ENCODE measurements at places on chromosomes 5 and 9. TPM values are rescaled to one million over a fixed set of nuclear protein-coding genes. Genes with fewer than 3 reads are reported as not detected.

GRCh38 chr9:135254176-135255032 is 166.9 kb downstream of the OLFM1 start:
- DNase-seq, result peak; percentile 5
- no peaks in the 10 kb centered on the region for H3K4me1 ChIP-seq
- H3K27me3 ChIP-seq, result peaks cover 84% of the 10 kb centered on the region

DNA sequence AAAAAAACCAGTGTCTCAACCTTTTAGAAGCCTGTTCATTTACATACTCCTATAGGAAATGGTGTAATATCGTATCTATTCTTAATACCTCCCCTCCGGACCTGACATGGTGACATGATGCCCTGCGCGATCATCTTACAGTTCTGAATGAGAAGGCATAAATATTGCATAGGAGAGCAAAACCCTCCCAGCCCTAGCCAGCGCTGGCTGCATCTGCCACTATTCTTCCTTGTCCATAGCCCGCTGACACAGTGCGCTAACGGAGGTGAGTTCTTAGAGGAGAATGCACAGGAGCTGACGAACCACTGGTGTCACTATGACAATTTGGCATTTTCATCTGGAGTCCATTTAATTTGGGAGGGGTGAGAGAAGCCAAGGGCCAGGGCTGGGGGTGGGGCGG is 290.1 kb downstream of the EFNA5 start:
- H3K4me1 ChIP-seq, result peaks cover 12% of the 10 kb centered on the region
- H3K36me3 ChIP-seq, result no peaks in the 10 kb centered on the region
- H3K4me3 ChIP-seq, result no peak overlapping the region
- no peak overlapping the region for H3K27ac ChIP-seq
- no peaks in the 10 kb centered on the region for H3K27me3 ChIP-seq
- DNase-seq, result no peak

GRCh38 chr9:80948066-80948465 is 741.3 kb downstream of the TLE1 start:
- no peaks in the 10 kb centered on the region for H3K27me3 ChIP-seq
- DNase-seq, result no peak
- H3K4me1 ChIP-seq, result no peaks in the 10 kb centered on the region
- H3K27ac ChIP-seq, result no peak overlapping the region
- H3K4me3 ChIP-seq, result no peak overlapping the region

GRCh38 chr5:176816791-176817347 is 6.5 kb downstream of the UNC5A start:
- peaks cover 100% of the 10 kb centered on the region for H3K27me3 ChIP-seq
- DNase-seq, result no peak
- H3K4me1 ChIP-seq, result peaks cover 13% of the 10 kb centered on the region
- no peak overlapping the region for H3K27ac ChIP-seq

DNA sequence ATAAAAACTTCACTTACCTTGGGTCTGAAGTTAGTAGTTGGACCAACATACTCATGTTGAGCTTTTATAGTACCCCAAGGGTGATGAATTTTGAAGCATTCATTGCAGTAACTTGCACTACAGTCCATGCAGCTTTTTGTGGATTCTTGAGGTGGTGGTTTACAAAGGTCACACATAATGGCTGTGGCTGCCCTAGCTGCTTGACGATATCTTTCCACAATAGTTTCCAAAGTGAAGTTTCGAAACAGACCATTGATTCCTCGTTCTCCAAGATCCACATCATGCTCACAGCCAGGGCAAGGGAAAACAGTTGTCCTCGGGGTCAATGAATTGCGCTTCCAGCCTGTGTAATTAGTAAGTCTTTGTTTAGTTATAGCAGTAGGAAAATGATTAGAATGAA is 22.7 kb downstream of the TRIM36 start:
- no peaks in the 10 kb centered on the region for H3K36me3 ChIP-seq
- H3K4me3 ChIP-seq, result no peak overlapping the region
- no peak for DNase-seq
- no peak overlapping the region for H3K27ac ChIP-seq
- H3K27me3 ChIP-seq, result no peaks in the 10 kb centered on the region

DNA sequence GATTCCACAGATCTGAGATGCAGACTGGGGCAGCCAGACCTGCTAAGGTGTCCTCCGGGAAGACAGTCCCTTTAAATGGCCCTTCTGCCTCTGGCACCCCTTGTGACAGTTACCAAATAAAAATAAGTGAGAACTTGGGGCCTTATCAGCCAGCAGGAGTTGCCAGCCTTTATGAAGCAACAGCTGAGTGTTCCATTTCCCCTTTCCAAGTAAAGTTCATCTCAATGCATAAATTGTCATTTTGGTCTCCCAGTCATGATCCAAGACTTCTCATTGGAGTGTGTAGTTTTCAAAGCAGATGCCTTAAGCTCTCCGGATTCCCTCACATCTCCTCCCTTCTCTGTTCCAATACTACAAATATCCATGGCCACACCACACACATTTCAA is 4.1 kb downstream of the PTCH1 start:
- H3K27me3 ChIP-seq, result no peaks in the 10 kb centered on the region
- H3K27ac ChIP-seq, result peak overlapping the region; percentile 99
- peak overlapping the region; percentile 96 for H3K4me3 ChIP-seq
- peaks cover 61% of the 10 kb centered on the region for H3K4me1 ChIP-seq

DNA sequence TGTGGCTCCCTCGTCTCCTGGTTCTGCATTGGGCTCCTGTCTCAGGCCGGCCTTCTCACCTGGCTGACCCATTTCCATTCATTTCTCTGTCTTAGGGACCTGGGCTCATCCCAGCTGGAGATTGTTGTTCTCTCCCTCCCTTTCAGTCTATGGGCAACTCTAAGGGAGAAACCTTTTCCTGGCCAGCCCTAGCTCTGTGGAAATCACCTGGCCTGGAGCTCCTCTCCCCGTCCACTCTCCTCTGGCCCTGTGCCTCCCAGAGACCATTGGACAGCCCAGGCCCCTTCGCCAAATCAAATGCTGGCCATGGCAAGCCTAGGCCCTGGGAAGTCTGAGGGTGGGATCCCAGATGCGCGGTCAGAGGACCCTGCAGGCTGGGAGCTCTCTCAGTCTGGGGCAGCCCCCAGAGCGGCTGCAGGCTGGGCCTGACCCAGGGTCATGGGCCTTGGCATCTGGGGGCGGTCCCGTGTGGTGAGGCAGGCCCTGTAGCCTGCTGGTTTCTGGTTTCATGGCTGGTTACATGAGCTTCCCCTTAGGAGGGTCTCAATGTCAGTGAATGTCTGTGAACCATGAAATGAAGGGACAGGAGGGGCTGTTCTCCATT is 253.5 kb downstream of the AOPEP start:
- no peaks in the 10 kb centered on the region for H3K27me3 ChIP-seq
- DNase-seq, result no peak
- no peak overlapping the region for H3K4me3 ChIP-seq
- no peak overlapping the region for H3K27ac ChIP-seq
- H3K36me3 ChIP-seq, result no peaks in the 10 kb centered on the region

GRCh38 chr5:96771395-96771794 is 36.4 kb downstream of the ERAP1 start:
- H3K27me3 ChIP-seq, result no peaks in the 10 kb centered on the region
- H3K4me3 ChIP-seq, result no peak overlapping the region
- peak overlapping the region; percentile 8 for H3K27ac ChIP-seq
- H3K4me1 ChIP-seq, result peaks cover 13% of the 10 kb centered on the region
- no peak for DNase-seq

GRCh38 chr5:173572431-173573125 is 43.9 kb downstream of the BOD1 start:
- no peaks in the 10 kb centered on the region for H3K36me3 ChIP-seq
- H3K27ac ChIP-seq, result no peak overlapping the region
- no peak for DNase-seq

GLIPR2 gene
- 8.7 TPM for total RNA-seq

DNA sequence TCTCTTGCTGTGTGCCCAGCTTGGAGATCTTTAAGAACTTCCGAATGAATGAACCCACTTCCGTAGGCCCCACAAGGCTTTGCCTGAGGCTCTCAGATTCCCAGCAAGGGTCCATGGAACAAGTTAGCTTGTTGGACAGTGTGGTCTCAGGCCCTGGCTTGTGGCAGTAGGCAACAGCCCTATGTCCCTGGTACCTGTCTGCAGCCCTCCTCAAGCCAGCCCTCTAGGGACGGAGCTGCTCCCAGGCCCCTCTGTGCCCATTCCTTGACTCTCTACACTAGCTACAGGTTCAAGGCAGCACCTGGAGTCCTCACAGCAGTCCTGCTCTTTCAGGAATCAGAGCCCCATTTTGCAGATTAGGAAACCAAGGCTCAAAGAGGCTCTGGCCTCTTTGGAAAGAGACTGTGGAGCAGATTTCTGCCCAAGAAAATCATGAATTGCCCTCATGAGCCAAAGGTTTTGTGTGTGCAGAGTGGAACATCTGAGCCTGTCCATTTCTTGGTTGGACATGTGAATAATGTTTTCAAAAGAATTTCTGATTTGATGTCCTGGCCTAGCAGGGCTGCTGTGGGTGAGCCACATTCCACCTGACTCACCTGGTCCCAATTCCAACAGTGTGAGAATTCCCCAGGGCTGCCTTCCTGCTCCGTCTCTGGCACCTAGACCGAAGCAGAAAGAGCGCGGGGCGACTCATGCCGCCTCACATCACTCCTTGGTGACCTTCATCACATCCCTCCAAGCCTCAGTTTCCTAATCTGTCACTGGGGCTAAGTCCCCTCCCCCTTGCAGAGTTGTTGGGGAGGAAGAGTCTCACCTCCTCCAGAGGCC is 131.7 kb downstream of the BARX1 start:
- peaks cover 100% of the 10 kb centered on the region for H3K27me3 ChIP-seq
- no peak overlapping the region for H3K27ac ChIP-seq
- no peaks in the 10 kb centered on the region for H3K36me3 ChIP-seq
- peaks cover 12% of the 10 kb centered on the region for H3K4me1 ChIP-seq
- H3K4me3 ChIP-seq, result no peak overlapping the region

DNA sequence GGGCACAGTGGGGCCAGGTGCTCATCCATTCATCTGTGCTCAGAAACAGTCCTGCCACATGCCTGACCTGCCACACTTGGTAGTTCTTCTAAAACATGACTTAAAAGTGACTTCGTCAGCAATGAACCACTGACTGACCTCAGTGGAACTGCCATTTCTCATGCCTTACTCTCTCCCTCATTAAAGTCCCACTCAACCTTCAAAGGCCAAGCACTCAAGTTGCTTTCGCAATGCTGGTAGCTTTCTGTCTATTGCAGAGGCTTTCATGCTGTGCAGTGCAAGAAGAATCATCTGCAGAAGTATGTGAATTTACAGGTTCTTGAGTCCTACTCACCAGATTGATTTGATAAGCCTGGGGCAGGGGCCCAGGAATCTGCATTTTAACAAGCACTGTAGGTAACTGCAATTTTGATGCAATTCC is 23.9 kb downstream of the B4GALT1 start:
- DNase-seq, result no peak
- peaks cover 100% of the 10 kb centered on the region for H3K4me1 ChIP-seq
- no peak overlapping the region for H3K4me3 ChIP-seq
- no peaks in the 10 kb centered on the region for H3K27me3 ChIP-seq

TMEFF1 gene
- total RNA-seq, result not detected

DMRTA1 gene
- total RNA-seq, result 0.77 TPM

DNA sequence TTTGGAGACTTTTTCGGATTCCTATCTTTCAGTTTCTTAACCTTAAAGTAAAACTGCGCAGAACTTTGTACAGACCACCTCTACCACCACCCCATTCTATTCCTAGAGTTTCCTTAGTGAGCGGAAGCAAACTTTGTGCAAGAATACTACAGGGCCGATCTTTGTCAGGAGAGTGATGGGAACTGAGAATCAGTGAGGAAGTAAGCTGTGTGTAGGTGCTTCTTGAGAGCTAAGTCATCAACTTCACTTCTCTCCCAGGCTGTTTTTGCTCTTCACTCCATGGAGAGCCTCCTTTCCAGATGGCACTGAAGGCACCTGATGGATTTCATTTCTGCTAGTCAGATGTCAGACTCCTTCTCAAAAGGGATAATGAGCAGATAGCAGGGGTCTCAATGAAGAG is 127.3 kb downstream of the SPATA31D1 start:
- H3K4me3 ChIP-seq, result no peak overlapping the region
- DNase-seq, result no peak
- H3K4me1 ChIP-seq, result no peaks in the 10 kb centered on the region
- H3K27ac ChIP-seq, result no peak overlapping the region
- H3K27me3 ChIP-seq, result peaks cover 8% of the 10 kb centered on the region
- H3K36me3 ChIP-seq, result no peaks in the 10 kb centered on the region

GPRIN1 gene
- total RNA-seq, result 0.58 TPM

- H3K4me1 ChIP-seq, result no peaks in the 10 kb centered on the region
- H3K27ac ChIP-seq, result no peak overlapping the region
- DNase-seq, result no peak
- no peaks in the 10 kb centered on the region for H3K36me3 ChIP-seq
- no peak overlapping the region for H3K4me3 ChIP-seq
Measured at GRCh38 chr5:150235500-150235854, 45.6 kb downstream of the SLC6A7 start.

DNA sequence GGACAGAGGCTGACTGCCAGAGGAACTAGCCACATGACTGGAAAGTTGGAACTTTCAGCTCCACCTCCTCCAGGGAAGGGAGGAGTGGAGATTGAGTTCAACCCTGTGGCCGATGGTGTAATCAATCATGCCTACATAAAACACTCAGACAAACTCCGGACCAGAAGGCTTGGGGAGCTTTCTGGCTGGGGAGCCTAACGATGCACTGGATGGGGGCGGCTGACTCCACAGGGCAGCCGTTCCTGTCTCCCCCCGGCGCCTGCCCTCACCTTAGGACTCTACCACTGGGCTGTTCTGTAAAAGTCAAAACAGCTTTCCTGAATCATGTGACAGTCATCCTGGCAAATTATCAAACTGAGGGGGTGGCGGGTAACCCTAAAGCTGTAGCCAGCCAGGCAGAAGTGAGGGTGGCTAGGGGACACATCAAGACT is 58.0 kb downstream of the GOLM1 start:
- H3K36me3 ChIP-seq, result peaks cover 3% of the 10 kb centered on the region
- no peaks in the 10 kb centered on the region for H3K27me3 ChIP-seq
- no peaks in the 10 kb centered on the region for H3K4me1 ChIP-seq
- H3K27ac ChIP-seq, result no peak overlapping the region

GRCh38 chr5:110038297-110038997 is 348.7 kb downstream of the MAN2A1 start:
- H3K4me1 ChIP-seq, result no peaks in the 10 kb centered on the region
- no peak overlapping the region for H3K27ac ChIP-seq
- H3K36me3 ChIP-seq, result no peaks in the 10 kb centered on the region
- no peak overlapping the region for H3K4me3 ChIP-seq
- H3K27me3 ChIP-seq, result peaks cover 13% of the 10 kb centered on the region
- no peak for DNase-seq

Measured in left ventricle myocardium inferior (tissue), 1 donor.